ENCODE measurements at places on chromosomes 3 and 15.

DNA sequence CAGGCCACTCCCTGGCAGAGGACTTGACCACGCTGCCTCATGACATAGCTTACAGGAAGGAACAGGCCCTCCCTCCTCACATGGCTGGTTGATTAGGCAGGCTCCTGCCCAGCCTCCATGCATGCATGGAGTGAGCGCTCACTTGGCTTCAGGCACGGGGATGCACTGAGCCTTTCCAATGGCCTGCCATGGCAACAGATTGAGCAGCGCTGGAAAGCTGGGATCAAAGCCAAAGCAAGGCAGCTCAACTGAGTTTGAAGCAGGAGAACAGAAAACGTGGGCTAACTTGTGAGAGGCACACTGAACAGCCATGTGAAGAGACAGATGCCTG lies 5.9 kb upstream of the GRAMD2A start:
- DNase-seq = no peak

DNA sequence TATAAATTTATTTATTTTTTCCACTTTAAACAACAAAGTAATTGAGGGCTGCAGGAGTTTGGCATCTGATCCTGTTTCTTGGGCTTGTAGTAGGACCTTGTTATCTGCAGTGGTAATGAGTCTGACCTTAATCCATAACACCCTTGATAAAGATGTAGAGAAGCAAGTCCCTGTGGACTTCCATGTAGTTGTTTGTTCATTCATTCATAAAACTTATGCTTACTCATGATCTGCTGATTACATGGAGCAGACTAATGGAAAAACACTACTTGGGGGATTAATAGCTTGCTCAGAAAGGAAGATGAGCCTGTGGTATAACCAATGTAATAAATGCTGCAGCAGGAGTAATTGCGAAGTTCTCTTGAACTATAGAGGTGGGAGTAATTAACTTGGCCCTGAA lies 271.5 kb upstream of the TBL1XR1 start:
- DNase-seq = no peak

DNA sequence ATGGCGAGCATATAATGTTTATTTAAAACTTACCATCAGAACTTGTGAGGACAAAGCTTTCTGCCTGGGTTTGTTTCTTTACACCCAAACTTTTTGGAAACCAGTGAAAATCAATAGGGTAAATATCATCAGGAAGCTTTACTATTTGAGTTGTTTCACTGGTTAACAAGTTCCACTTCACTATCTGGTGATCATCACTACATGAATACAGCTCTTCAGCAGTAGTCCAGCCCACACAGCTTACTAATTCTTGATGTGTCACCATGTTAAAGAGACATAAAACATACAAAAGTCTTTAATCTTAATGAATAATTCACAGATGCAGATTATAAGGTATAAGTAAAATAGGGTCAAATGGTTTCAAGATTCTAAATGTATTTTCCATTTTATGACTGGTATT lies 17.6 kb downstream of the IFT80 start:
- DNase-seq = no peak

DNA sequence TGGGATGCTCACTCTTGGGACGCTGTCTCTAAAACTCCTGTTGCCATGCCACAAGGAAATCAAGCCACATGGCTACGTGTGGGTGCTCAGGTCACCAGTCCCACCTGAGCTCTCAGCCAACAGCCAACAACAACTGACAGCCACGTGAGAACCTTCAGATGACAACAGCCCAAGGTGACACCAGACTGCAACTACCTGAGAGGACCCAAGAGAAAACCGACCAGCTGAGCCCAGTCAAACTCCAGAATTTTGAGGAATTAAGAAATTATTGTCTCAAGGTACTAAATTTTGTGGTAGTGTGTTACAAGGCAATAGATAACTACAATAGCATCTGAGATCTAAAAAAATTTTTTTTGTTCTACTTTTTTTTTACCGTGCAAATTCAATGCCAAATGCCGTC lies 75.2 kb downstream of the ITGA11 start:
- no peak for DNase-seq

- DNase-seq = no peak
Observed at GRCh38 chr3:37558580-37558979, 303.1 kb upstream of the CTDSPL start.

GRCh38 chr15:67091980-67092677 lies 26.7 kb downstream of the SMAD3 start:
- no peak for DNase-seq

DNA sequence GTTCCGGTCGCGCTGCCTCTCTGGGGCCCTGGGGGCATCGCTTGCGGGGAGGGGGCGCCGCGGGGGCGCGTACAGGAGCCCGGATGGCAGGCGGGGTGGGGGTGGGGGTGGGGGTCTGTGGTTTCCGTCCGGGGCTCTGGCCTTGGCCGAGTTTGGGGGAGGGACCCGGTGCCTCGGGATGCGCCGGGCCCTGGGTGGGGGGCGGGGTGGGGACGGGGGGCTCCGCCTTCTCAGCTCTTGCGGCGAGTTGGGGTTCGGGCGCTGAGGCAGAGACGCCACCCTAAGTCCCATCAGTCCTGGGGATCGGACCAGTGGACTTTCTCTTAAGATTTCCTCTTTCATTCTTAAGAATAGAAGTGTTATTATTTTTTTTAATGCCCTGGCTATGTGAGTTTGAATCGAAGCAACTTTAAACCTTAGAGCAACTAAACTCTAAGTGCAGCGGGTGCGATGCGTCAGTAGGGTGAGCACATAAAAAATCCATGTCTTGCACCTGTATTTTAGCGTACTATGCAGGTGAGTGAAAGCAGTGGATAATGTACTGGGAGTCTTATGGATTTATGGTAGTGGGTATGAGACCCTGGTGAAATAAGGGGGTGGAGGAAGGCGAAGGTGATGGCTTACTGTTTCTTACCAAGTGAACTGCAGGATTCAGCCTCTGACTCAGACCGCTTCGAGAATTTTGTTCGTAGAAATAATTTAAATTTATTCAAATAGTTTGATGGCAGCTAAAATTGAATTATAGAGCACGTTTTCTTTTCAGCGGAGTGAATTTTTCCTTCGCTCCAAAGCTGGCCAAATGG lies 762 bp downstream of the CTNNB1 start:
- no peak for DNase-seq

DNA sequence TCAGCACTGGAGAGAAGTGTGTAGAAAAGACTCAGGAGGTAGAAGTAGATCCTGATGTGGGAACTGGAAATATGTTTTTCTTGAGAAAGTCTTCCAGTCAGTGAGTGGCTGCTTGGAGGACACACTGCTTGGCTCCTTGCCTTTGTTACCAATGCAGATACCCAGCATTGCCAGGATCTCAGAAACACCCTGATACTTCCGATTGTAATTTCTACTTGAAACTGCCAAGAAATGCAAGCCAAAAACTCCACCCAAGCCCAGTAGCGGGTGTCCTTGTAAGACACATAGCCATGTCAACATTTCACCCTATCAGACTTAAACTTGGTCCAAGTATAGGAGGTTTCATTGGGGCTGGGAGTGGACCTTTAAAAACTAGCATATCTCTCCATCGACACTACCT lies 141.8 kb downstream of the ALDH1A2 start:
- no peak for DNase-seq

DNA sequence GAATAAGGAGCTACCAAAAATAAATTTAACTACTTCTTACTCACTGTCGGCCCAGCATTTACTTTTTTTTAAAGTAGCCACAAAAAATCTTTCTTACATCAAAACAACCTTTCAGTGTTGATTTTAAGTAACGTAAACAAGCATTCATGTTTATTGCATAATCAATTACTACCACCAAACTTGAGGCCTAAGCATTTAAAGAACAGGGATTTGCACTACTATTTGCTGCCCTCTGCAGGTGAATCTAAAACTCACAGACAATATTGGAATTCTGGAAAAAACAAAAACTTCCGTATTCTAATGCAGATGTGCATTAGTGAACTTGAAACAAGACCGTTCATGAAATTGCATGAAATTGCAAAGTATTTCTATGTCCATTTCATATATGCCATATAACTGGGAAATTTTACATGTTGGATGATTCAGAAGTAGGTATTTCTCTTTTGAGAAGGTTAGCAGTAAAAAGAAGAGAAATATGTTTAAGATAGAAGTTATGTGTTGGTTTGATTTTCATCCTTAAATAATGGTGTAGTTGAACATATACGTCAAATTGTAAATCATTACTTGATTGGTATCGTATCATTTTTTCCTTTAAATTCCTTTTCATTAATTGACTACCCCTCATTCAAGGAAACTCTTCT lies 55.6 kb downstream of the CGGBP1 start:
- DNase-seq = peak; percentile 4

All from NCI-H1930 (cell line).